ENCODE measurements at places on chromosomes 7 and 10.

GRCh38 chr10:90964781-90965465, 44.0 kb upstream of the ANKRD1 start:
- no peak for DNase-seq

- DNase-seq = no peak
Measured at GRCh38 chr10:78267598-78267997, 233.9 kb downstream of the RPS24 start.

DNA sequence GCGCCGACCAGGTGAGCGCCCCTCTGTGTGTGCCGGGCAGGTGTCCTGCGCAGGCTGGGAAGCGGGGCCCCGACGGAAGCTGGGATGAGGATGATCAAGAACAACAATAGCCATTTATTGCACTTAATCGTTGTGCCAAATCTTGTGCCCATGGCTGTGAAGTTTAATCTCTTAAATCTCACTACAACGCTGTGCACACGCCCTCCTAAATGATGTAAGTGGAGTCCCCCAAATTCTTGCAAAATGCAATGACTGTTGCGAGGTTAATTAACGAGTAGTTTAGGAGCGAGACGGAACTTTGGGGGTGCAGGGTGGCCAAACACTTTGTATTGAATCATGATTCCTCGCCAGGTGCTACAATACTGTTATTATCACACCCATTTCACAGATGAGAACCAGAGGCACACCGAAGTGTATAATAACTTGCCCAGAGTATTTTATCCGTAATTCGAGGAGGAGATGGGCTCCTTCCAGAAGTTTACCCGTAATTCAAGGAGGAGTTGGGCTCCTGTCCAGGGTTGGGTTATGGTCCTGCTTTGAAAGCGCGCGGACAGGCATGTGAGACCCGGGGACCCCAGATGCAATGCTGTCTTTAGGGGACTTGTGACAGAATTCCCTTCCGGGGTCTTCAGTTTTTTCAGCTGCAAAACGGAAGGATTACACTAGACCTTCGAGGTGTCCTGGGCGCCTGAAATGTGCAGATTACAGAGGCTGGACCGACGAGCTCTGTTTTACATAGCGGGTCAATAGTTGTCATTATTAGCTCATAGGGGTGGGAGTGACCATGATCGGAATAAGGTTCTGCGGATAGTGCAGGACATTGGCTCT, 1.0 kb downstream of the FFAR4 start:
- no peak for DNase-seq

- DNase-seq = peak; percentile 81
Measured at GRCh38 chr10:73940634-73941221, 29.8 kb downstream of the PLAU start.

DNA sequence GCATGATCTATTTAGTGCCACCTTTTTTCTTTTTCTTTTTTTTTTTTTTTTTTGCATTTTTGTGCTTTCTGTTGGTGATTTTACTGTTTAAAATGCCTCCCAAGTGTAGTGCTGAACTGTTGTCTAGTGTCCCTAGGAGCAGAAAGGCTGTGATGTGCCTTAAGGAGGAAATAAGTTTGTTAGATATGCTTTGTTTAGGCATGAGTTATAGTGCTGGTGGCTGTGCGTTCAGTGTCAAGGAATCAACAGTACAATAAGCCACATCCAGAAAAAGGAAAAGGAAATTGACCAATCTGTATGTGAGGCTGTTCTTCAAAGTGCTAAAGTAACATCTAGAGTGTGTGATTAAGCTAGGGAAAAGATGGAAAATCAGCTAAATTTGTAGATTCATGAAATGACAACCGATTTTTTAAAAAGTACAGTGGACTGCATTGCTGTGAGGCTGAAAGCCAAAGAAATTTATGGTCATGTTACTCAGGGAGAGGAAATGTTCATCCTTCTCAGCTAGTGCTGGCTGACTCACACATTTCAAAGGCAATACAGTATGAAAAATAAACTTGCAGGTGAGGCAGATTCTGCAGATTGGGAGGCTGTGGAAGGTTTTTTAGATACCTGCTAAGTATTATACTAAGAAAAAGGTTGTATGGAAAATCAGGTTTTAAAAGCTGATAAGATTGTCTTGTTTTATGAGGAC, 122.7 kb upstream of the ADCY1 start:
- no peak for DNase-seq

GRCh38 chr10:3980144-3980543, 195.1 kb upstream of the KLF6 start:
- no peak for DNase-seq

- DNase-seq = no peak
Measured at GRCh38 chr7:96136600-96137239, 185.2 kb downstream of the SLC25A13 start.

DNA sequence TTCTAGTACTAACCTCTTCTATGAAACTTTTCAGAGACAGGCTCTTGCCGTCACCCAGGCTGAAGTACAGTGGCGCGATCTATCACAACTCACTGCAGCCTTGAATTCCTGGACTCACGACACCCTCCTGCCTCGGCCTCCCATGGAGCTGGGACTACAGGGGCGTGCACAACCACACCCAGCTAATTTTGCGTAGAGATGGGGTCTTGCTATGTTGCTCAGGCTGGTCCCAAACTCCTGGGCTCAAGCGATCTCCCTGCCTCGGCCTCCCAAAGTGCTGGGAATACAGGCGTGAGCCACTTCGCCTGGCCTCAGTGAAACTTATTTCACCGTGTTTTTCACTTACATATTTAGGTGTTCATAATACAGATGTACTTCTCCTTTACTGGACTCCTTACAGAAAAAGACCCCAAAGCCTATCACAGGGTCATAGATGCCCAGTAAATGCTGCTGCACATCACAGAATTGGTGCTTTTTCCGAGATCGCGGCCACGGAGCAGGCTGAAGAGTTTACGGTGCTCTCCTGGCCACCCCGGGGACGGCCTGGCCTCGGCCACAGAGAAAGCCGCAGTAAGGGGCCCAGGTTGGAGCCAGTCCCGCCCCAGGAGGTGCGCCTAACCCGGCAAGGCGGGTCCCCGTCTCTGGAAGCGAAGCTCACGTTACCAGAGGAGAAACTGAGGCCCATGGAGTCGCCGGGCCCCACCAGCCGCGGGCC, 595 bp downstream of the TBL2 start:
- no peak for DNase-seq

DNA sequence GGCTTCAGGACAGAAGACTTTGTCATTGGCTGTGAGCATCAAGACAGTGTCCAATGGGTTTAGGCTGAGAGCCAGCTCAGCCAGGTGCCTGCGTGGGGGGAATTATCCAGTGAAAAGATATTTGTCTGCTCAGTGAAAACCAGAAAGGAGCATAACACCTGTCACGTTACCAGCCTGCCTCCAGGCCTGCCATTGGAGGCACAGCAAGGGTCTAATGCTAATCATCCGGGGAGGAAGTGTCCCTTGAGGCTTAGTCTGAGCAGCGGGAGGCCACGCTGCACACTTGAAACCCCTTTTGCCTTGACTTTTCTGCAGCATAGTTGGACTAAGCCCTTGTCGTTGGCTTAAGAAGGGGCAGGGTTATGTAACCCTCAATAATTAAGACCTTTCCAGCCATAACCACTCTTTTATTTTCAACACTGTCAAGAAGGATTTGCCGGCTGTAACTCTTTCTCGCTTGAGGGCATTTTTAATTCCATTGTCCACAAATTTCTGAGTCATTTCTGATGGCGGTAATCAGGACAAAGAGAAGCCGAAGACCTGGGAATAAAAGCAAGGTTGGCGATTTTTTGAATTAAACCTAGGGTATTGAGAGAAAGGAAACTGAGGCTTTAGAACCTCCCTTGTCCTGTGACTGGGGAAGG, 639.6 kb upstream of the FOXK1 start:
- DNase-seq = no peak

DNA sequence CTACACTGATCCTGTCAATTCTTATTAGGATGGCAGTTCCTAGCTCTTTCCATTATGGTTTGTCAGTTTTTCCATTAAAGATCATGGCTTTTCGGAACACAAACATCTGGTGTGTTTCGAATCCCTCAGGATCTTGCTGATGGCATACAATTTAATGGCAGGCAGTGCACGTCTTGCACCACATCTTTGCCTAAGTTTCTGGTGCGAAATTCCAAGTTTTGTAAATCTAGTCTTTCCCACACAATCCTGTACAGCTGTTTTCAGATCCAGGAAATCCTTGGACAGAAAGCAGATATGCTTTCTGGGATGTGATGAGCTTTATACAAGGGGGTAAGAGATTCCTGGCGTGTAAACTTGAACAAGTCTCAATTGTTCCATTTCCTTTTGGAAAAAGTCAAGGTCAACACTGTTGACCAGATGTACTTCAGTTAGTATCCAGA, 224.3 kb upstream of the PHYHIPL start:
- no peak for DNase-seq

DNA sequence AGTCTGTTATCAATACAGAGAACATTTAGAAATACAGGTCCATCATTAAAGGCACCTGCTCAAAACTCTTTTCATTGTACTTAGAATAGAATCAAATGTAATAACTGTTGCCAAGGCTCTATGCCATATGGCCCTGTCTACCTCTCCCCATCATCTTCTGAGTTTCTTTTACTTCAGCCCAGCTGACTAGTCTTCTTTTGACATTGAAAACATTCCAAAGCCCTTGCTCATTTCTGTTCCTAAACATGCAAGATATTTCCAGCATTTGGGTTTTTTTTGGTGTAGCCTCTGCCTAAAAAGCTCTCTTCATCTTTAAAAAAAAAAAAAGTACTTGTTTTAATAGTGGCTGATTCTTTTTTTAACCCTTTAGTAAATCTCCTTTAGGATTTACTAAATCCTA, 165.5 kb upstream of the SMIM30 start:
- DNase-seq = no peak

DNA sequence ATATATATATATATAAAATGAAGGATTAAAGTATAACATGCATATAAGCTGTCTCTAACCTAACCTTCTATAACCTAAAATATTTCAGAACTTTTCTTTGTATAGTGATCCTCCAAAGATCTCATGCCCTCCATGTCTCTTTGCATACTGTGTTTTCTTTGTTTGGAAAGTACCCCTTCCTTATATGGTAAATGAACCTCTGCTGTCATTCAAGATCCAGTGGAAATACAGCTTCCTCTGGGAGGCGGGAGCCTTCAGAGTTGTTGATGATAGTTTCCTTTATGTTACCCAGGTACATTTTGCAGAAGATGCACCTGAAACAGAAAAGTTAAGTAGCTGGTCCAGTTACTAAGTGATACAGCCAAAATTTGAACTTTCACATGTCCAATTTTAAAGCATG, 233.3 kb upstream of the FOXP2 start:
- DNase-seq = no peak

DNA sequence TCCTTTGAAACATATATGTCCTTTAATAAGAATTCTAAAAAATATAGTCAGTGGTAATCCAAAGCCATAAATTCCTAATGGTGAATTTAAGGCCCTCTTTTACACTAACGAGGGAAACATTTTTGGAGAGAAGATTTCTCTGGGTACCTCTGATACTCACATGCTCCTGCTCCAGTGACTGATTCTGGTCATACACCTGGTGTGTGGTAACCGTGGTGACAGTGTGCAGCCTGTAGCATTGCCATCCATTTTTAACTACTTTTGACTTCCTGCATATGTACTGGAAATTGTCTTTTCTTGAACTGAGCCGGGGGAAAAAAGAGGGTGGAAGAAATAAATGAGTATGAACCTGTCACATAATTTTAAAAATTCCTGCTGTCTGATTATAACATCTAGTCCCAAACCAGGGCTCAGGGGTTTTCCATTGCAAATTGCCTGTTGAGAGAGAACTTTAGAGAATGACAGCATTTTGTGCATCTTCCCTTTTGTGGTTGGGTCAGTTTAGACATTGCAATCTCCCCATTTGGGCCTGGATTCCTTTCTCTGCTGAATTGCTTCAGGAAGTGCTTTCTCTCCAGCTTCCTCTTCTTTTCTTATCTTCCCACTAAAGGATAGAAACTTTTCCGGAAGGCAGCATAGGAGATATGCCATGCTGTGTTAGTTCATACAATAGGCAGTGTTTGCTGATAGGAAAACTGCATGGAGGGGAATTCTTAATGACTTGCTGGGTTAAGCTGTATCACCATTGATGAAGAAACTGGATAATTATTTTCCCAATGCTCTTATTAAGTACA, 125.5 kb downstream of the GRM3 start:
- DNase-seq = no peak

GRCh38 chr10:32971536-32972091, 13.6 kb upstream of the ITGB1 start:
- no peak for DNase-seq

GRCh38 chr7:42856605-42856987, 55.3 kb downstream of the C7orf25 start:
- no peak for DNase-seq

DNA sequence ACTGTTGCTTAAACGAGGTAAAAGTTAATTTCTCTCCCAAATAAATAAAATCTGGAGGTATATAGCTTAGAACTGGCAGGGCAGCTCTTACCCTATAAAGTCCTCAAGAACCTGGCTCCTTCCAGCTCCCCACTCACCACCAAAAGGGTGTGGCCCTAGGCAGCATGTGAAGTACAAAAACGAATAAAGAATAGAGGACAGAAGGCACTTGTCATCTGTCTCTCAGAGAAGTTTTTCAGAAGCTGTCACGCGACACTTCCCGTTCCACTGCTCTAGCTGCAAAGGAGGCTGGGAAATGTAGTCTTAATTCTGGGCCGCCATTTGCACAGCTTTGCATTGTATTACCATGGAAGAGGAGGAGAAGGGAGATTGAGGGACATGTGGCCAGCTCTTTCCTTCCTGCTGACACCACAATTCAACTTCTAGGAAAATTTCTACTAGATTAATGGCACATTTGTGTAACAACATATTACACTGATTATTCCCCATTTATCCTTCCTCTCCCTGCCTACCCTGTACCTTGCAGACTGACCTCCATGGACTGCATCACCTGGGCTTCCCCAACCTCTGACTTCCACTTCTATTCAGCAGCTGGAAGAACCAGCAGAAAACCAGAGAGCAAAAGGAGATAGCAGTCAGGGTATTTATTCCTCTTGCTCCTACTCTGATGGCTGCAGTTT, 62.2 kb downstream of the CCDC71L start:
- peak; percentile 76 for DNase-seq

DNA sequence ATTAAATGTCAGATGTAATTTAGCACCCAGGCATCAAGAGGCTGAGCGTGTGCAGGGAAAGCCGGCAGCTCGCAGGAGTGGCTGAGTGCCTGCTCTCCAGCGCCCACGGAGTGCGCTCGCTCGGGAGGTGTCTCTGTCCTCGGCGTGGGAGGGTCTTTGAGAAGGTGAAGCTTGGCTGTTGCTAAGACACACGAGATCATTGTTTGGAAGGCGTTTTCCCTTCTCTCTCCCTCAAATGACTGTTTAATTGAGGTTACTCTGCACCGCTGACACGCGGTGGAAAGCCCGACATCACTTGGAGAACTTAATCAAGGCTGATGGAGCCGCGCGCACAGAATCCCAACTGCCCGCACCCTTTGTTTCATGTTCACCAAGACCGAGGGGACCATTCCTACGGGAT, 414.6 kb downstream of the DNAJB6 start:
- no peak for DNase-seq

- DNase-seq = no peak
Measured at GRCh38 chr10:4661511-4662255, 164.3 kb upstream of the AKR1E2 start.

GRCh38 chr7:155254018-155254417, 43.7 kb upstream of the INSIG1 start:
- no peak for DNase-seq

All from CD4-positive, alpha-beta T cell treated with Interleukin-15 for 1 hour (primary cell).